ENCODE measurements at places on chromosomes 5 and 9.
A peak's percentile ranks its signal among the peaks of the same experiment; 100 is the strongest.

DNA sequence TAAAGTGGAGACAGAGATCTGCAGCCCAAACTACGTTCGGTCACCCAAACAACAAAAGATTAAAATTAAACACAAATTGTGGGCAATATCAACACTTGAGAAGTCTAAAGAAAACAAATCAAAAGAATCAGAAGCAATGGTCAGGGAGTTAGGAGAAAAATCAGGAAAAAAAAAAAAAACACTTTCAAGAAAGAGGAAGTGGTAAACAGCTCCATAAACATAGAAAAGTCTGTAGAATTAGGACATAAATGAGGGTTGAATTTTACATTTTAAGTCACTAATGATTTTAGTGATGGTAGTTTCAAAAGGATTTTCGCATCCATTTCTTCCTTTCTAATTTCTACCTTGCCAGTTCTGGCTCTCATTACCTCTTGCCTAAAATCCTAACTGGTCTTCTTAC lies 10.1 kb downstream of the RNF145 start:
- no peak for ATAC-seq

- no peak for ATAC-seq
Measured at GRCh38 chr5:150780187-150780692, 1.7 kb downstream of the SMIM3 start.

DNA sequence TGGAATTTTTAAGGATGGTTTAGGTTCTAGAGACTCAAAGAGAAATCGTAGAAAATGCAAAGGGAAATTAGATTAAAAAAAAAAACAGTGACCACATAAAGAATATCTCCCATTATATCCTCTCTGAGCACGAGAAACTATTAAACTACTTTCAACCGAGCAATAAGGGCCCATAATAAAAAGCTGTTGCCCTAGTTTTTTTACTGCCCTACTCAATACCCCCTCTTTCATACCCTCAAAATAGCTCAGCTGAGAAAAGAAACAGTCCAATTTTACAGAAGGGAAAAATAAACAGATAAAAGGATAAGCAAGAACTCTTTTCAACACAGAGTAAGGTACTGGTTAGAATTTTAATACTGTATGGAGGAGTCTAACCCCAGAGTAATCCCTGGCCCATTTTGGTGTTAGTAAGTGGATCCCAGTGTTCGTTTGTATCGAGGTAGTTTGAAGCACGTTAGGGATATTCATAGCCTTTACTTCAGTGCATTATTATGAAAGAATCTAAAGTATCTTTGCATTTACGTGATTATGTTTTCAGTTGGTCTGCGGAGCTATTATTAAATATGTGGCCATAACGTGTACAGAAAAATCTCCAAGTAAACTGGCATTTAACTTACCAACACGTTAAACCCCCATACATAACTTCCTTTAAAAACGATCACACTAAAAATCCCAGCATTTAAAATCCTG lies 980 bp upstream of the RHOBTB3 start:
- no peak for ATAC-seq

- ATAC-seq: no peak
Measured at GRCh38 chr5:180135128-180135955, 63.8 kb upstream of the RNF130 start.

DNA sequence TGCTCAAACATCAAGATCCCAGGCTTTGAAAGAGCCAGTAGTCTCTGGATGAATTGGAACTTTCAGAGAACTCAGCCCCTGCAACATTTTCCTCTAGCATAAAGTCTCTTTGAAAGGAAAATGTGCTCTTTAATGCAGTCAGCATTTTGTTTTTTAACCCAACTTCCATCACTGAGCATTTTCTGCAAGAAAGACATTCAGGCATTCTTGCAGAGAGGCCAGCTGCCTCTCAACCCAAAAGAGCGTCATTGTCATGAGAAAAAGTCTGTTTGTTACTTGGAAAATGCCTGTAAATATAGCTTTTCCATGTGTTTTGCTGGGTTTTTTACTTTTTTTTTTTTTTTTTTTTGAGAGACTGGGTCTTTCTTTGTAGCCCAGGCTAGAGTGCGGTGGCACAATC lies 225.0 kb downstream of the ADAMTSL1 start:
- ATAC-seq: no peak

DNA sequence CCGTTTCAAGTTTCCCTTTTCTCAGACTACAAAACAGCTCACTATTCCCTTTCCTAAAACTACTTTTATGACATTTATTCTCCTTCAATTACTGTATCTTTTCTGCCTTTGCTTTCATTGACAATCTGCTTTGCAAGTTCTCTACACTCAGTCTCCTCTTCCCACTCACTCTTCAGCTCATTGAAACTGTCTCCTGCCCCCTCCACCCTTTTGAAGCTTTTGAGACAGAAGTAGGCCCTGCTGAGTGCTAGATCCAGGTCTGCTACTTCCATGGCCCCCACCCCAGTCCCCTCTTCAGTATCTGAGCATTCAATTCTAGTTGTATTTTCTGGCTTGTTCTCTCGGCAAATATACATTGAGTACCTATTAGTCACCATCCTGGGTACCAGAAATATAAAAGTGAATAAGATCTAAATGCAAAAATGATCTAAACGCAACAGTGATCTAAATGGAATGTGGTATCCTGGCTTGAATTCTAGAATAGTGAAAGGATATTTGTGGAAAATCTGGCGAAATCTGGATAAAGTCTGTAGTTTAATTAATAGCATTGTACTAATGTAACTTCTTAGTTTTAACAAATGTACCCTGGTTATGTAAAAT lies 58.4 kb downstream of the OR2K2 start:
- no peak for ATAC-seq

DNA sequence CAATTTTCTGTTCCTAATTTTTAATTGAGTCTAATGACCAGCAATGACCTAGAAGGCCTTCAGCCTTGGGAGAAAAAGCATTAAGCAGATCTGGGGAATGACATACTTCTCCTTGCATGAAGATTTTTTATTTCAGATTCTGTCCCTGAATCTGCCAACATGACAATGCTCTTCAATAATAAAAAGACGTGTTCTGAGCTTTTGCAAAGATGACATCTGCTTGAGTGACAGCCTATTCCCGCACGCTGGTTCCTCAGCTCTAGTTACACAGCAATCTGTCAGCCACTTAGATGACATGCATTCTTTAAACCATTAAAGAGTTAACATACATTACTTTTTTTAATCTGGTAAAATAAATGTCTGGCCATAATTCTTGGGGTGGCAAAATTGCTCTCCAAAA lies 129.3 kb upstream of the CDH6 start:
- ATAC-seq: no peak

- ATAC-seq: no peak
Measured at GRCh38 chr5:113070901-113071300, 94.3 kb downstream of the DCP2 start.

DNA sequence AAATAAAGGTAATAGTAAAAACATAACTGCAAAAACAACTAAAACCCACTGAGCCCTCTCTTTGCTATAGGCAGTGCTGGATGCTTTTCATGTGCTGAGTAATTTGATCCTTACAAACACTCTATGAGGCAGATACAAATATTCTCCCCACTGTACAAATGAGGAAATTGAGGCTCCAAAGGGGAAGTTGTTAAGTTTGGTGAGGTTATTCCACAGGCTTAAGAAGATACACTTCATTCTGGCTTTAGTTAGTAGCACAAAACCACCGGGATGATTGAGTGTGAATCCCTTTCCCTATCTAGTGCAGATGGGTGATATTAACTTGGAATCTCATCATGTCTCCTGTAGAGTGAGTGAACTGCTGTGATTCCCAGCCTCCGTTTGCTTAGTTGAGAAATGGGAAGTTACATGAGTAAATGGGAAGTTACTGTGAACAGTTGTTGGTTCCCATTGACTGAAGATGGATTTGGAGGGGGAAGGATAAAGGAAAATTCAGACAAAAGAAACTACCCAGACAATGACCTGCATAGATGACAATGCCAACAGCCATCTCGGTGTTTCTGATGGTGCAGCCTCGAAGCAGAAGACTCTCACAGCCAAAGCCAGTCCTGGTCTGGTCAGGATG lies 208.3 kb downstream of the ATP10B start:
- no peak for ATAC-seq

DNA sequence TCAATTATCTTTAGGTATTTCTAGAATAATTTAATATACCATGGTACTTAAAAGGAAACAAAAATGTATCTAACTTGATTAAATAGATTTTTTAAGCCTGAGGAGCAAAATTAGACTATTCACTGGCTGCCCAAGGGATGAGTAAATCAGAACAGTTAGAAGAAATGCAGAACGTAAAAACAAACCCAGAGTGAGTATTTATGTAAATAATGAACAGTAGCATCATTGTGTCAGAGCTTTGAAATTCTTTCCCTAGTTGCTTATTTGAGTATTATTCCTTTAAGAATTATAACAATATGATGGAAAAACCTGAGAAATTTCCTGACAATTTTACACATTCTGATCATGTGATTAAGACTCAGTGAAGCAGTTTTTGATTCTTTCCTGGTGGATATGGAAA lies 200.9 kb downstream of the GDNF start:
- no peak for ATAC-seq

GRCh38 chr9:70549926-70550325 lies 135.5 kb upstream of the KLF9 start:
- ATAC-seq: no peak

DNA sequence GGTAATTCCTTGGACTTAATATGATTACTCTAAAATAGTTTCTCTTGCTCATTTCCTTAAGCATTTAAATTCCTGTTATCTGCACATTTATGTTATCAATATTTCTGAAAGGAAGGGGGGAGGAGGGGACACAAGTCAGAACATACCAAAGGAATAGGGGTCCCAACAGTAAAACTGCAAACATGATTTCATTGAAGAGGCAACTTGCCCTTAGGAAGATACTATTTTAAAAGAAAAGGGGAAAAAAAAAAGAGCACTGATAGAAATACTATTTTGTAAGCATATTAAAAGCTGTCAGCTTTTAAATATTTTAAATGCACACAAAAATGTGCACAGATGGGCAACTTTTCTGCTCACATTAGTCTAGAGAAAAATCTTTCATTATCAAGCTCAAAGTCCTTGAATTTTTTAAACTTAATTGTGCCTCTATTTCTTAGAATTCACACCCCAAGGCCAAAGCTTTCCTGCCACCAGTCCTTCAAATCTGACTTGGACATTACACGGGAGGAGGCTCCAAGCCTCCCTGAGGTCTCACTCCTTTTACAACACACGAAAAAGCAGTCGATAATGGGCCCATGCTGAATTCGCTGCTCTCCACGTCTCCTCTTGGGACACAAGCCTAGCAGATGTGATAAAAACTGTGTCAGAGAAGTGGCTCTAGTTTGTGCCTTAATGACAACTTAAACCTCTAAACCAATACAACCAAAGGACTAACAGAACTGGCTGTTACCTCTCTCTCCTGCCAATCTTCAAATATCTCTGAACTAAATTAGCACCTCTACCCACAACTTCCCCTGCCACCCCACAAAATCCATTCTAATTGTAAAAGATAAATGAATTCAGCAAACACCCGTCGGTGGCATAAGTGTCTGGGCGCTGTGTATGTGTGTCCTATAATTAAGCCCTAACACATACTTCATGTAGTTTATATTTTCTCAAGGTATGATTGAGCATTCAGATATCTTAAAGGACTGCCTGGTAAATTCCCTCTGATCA lies 154.3 kb downstream of the DENND1A start:
- ATAC-seq: no peak

- no peak for ATAC-seq
Measured at GRCh38 chr9:326667-327066, 112.0 kb downstream of the DOCK8 start.

DNA sequence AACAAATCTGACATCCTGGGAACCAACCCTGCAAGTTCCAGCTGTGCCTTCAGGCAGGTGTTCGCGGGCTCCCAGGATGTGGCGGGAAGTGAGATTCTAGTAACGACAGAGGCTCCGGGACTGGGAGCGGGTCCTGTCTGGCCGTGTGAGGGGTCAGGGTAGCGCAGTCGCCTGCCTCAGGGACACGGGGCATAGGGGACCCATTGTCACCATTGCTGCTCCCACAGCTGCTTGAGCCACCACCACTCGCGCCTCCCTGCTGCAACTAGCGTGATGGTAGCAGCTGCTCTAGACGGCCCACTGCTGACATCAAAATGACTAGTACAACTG lies 468.5 kb downstream of the CDH9 start:
- ATAC-seq: no peak

GRCh38 chr9:135670721-135671590 lies 7.8 kb downstream of the LCN9 start:
- no peak for ATAC-seq

- peak; percentile 46 for ATAC-seq
Measured at GRCh38 chr9:642014-642413, 199.5 kb upstream of the DMRT1 start.

DNA sequence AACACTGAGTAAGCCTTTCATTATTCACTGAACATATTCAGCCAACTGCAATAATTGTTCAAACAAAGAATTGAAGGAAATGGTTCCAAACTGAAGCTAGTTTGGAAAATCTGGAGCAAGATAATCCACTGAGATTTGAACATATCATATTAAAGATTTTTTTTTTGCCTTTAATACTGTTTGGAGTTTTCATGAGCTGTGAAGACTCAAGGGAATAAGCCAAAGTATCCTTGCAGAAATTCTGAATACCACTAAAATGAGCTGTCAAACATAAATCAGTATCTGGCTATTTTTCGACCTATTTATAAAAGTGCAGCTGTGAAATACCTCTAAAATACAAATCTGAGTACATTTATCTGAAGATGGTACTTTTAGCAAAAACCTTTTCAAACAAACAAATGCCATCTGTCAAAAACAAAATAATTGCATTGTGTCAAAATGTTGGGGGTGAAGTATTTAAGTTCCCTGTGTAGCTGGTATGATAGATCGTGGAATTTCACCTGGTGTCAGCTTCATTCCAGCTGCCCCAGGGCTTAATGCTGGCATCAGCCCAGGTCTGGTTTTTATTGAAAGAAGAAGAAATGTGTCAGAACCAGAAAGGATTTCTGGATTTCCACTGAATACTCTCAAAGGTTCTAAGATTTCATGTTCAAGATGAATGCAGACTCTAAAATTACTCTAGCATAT lies 149.0 kb upstream of the GRAMD2B start:
- ATAC-seq: no peak

GRCh38 chr5:36724467-36725332 lies 118.3 kb downstream of the SLC1A3 start:
- no peak for ATAC-seq

GRCh38 chr5:84344788-84345187 lies 39.9 kb downstream of the EDIL3 start:
- no peak for ATAC-seq

GRCh38 chr9:94780516-94780950 lies 54.0 kb downstream of the AOPEP start:
- no peak for ATAC-seq

DNA sequence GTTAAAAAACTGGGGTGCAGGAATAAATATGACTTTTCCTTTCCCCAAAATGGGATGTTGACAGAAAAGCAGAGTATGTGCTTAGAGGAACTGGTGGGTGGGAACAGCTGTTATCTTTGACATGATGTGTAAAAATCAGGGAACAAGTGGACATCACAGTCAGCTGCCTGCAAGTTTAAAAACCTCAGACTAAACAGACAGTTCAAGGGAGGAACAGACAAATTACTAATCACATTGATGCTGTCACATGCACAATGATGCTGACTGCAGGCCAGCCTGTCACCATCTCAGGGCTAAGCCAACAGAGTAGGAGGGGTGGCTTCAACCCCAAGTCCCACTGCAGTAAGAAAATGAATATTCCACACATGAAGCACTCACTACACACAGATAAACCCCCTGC lies 38.2 kb upstream of the UBAP2 start:
- ATAC-seq: no peak

All from motor neuron (in vitro differentiated cells).